ENCODE measurements at places on chromosomes 2 and 18. TPM values are rescaled to one million over a fixed set of nuclear protein-coding genes. Genes with fewer than 3 reads are reported as not detected.

GRCh38 chr2:75321599-75321922, 122.2 kb upstream of the TACR1 start:
- DNase-seq: no peak

CABLES1 gene
- total RNA-seq: 51.2 TPM

CD226 gene
- total RNA-seq: under 0.01 TPM

GRCh38 chr2:68995916-68996315, 17.1 kb upstream of the ANTXR1 start:
- DNase-seq: no peak

HOXD1 gene
- total RNA-seq: 19.0 TPM

PLGLB1 gene
- 1.3 TPM for total RNA-seq

GRCh38 chr2:174711206-174711605, 53.1 kb downstream of the CHRNA1 start:
- no peak for DNase-seq

GRCh38 chr18:54787616-54788015, 40.7 kb upstream of the RAB27B start:
- DNase-seq: no peak

DNA sequence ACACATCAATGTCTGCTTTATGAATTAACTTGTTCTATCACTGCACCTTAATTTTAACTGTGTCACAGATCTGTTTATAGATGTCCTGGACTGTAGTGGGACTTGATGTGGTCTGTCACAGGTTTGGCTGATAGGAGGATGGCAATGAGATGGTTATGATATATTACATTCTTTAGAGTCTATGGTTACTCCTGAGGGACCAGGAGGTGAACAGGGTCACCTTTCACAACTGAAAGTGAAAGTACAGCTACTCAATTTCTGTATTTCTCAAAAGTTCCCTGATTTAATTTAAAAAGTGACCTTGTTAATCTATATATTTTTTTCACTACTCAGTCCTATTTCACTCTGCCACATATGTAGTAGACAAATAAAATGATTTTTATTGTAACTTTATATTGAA, 1284.1 kb upstream of the GYPC start:
- no peak for DNase-seq

ATOH8 gene
- total RNA-seq: 3.4 TPM

GRCh38 chr18:13145636-13146190, 72.8 kb upstream of the LDLRAD4 start:
- DNase-seq: no peak

DNA sequence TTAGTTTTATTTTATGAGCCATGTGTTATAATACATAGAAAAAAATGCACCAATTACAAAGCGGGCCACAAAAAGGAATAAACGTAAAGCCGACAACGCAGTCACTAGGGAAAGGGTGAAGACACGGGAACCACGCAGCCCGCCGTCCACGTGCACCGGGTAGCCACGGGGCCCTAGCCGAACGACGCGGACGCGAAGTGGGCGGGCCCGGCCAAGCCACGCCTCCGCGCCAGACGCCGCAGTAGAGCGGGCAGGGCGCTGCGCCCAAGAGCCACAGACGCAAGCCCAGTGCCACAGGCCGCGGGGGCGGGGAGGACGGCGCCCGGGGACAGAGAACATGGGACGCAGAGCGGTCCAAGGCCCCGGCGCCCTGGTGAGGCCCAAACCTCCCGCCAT, at the start of gene DUSP28:
Gene DUSP28, plus strand, starts transcription at position 274 of the 396 bp plus-strand sequence. CDS start 328 bp downstream, outside the sequence.
- no peak for DNase-seq

DNA sequence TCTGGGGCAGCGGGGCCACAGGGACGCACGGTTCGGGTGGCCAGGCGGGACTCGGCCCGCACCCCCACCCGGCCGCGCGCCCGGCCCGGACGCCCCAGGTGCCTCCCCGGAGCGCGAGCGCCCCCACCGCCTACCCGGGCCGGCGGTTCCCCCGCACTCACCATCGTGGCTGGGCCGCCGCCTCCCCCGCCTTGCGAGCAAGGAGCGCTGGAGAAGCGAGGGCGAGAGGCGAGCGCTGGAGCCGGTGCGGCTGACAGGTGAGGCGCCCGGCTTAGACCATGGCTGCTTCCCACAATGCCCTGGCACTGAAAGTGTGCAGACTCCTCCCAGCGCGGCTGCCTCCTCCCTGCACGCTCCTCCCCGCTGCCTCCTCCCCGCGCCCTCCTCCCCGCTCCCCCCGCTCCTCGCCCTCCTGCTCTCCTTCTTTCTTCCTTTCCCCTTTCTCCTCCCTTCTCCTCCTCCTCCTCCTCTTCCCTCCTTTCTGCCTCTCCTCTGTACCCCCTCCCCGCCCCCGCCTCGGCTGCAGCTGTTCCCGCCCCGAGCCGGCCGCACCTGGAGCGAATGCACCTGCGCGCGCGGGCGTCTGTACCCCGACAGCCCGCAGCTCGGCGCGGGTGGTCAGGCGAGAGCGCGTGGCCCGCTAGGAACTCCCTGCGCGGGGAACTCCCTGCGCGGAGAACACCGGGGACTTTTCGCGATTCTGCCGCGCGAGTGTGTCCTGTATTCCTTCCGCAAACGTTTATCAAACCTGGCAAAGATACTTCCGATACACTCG, at the start of gene AP1S3:
Gene AP1S3, minus strand, starts transcription at position 296 of the 775 bp plus-strand sequence. Its CDS starts 132 bp downstream, at position 164.
- no peak for DNase-seq

GLI2 gene
- total RNA-seq: 1.7 TPM

GRCh38 chr2:150619607-150620330, 132.3 kb upstream of the RND3 start:
- no peak for DNase-seq

- DNase-seq: no peak
These were observed 223.4 kb downstream of the WDPCP start for GRCh38 chr2:63364866-63365265.

DNA sequence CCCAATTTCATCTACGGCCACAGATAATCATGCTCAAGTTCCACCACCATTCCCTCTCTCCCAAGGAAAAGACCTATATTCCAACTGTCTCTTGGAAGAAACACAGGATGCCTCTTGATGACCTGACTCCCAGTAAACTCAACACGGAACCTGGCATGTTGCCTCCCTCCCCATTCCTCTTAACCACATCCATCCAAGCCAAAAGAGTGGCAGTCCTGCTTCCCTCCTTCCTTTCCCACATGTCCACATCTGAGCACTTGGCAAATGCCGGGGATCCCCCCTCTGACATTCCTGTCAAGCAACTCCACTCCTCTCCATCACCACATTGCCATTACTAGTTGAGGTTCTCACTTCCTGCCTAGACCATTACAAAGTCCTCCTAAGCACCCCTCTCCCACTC, 49.4 kb downstream of the PID1 start:
- DNase-seq: no peak

GRCh38 chr18:48676756-48677368, 138.0 kb downstream of the CTIF start:
- DNase-seq: no peak

ZAP70 gene
- 2.7 TPM for total RNA-seq

DNA sequence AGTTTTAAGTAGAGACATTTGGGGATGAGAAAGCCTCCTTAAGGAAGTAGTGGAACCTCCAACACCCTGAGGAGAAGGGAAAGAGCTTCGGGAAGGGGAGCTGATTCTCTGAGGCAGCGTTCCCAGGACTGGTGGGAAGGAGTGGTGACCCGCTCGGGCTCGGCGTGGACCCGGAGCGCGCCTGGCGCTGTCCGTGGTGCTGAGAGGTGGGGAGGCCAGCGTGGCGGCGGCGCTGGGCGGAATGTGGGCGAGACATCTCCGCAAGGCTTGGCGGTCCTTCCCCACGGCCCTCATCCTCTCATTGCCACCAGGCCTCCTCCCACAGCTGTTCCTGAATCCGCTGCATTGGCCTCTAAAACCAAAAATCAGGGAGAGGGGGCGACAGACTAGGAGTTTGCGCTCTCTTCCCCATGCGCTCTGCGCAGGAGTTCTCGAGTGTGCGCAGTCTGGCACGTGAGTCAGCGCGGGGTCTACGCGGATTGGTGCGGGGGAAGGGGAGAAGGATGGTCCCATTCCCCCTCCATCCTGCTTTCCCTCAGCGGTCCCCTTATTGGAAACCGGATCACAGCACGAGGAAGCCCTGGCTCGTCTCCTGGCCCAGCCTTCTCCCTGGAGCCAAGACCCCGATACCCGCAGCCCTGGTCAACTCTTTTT, 857 bp downstream of the RESP18 start:
- DNase-seq: no peak

DNA sequence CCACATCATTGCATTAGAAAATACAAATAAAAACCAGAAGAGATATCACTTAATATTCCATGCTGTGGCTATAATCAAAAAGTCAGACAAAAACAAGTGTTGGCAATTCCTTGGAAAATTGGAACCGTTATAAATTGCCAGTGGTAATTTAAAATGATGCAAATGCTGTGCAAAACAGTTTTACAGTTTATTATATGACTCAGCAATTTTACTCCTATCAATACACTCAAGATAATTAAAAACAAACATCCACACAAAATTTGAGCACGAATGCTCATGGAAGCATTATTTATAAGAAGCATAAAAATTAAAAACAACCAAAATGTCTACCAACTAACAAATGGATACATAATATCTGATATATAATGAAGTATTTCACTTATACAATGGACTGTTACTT, 728.8 kb downstream of the CBLN2 start:
- DNase-seq: no peak

GRCh38 chr2:74528600-74529356, 728 bp downstream of the AUP1 start:
- no peak for DNase-seq

SLC4A5 gene
- 0.18 TPM for total RNA-seq

DNA sequence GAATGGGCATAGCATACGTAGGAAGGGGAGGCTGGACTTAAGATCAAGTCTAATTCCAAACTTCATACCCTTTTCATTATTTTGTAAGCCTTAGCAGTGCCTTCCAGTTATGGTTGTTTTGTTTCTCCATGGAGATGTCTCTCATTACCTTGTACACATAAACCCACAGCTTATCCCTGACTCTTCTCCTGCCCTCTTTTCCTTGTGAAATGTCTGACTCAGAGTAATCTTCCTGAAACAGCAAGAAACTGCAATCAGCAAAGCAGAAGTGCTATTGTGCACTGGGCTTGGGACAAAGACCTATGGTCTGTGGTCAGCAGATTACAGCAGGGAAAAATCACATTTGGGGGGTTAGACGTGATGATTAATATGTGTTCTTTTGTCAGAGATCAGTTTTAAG, 176.7 kb downstream of the IKZF2 start:
- no peak for DNase-seq

DNA sequence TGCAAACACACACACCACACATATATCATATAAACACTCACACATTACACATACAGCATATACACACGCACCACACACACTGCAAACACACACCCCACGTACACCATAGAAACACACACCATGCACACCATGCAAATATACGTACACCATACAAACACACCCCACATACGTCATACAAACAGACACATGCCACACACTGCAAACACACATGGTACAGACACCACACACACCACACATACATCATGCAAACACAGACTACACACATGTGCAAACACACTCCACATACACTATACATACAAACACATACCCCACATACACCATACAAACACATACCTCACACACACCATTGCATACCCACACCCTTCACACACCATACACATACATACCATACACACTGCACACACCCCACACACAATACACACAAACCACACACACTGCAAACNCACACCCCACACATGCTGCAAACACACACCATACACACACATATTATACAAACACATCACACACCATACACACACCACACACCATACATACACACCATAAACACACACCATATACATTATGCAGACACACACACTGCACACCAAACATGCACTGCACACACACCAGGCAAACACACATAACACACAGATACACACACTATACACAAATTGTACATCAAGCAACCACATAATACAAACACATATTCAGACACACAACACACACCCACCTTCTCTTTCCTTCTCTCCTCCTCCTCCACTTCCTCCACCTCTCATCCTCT, 120.4 kb downstream of the SEPTIN10 start:
- DNase-seq: no peak

DNA sequence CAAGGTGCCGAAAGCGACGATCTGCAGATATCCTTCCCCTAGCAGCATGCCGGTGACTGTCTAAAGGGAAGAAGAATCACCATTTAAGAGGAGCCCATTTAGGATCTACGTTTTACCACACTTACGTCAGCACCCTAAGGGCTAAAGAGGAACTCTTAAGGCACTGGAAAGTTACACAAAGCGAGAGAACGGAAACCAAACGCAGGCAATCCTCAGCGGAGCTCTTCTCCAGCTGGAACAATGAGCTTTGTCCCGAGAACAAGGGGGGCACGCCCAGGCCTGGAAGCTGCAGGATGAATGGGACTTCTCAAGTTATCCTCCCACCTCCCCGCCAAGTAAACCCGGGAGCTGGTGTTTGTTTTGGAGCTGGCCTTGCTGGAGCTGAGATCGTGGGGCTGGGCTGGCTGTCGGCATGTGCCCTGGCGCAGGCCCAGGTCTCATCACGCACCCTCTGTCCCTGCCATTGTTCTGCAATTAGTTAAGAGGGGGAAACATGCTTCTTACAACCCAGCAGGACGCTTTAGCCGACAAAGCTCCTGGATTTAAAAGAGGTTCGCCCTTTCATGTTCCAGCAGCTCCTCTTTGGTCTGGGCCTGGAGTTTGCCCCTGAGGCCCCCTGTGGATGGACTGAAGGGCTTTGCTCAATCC, 36.4 kb downstream of the PXDN start:
- DNase-seq: no peak

- no peak for DNase-seq
These were observed 38.7 kb upstream of the DDX18 start for GRCh38 chr2:117775703-117776219.

DNA sequence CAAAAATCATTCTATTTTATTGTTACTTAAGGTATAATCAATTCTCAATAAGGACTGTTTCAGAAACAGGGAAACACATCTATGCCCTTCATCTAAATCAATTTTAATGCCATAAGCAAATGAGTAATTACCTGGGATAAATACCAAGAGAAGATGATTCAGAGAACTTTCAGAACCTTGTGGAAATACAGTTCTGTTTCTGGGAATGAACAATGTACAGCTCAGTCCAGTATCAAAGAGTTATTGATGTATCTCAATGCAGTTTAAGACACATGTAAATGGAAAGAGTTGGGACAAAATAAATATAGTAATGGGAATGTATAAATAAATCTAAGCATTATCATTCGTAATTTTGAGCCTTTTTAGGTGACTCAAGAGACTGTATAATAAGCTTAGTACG, 60.1 kb downstream of the PTPN2 start:
- no peak for DNase-seq

DNA sequence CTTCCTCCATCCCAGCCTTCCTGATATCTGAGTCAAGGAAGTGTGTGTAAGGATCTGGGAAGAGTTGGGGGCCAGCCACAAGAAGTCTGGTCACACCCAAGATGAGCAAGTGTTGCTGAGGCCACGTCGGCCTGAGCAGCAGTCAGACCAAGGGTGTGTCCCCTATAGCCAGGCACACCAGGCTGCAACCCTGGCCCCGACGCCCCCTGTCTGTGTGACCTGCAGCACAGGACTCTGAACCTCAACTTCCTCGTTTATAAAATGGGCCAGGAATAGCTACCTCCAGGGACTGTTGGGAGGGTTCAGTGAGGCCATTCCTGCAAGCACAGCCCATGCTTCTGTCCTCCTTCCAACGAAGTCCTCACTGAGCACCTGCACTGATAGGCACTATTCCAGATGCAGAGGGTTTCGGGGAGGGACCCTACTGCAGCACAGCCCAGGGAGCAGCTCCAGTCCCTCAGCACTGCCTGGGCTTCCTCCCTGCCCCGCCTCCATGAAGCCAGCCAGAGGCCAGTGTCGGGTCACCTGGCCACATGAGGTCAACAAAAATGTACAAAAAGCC, 13.3 kb downstream of the LIMS2 start:
- no peak for DNase-seq

SLC40A1 gene
- 3.0 TPM for total RNA-seq

- no peak for DNase-seq
These were observed 119.6 kb downstream of the SPOPL start for GRCh38 chr2:138621139-138621538.
